ENCODE measurements at places on chromosomes 1 and 21. TPM values are rescaled to one million over a fixed set of nuclear protein-coding genes. Genes with fewer than 3 reads are reported as not detected.
A peak's percentile ranks its signal among the peaks of the same experiment; 100 is the strongest.

S1PR1 gene
- 5.2 TPM for total RNA-seq

DNA sequence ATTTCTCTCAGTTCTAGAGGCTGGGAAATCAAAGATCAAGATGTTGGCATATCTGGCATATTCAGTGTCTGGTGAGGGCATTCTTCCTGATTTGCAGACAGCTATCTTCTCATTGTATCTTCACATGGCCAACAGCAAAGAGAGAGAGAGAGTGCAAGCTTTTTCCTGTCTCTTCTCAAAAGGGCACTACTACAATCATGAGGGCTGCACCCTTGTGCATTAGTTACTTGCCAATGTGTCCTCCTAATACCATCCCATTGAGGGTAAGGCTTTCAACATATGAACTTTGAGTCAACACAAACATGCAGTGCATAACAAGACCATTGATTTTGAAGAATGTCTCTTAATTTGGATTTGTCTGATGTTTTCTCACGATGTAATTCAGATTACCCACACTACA, 78.0 kb downstream of the CCDC30 start:
- no peaks in the 10 kb centered on the region for H3K4me1 ChIP-seq
- DNase-seq = no peak
- no peaks in the 10 kb centered on the region for H3K27me3 ChIP-seq
- H3K27ac ChIP-seq = no peak overlapping the region

DNA sequence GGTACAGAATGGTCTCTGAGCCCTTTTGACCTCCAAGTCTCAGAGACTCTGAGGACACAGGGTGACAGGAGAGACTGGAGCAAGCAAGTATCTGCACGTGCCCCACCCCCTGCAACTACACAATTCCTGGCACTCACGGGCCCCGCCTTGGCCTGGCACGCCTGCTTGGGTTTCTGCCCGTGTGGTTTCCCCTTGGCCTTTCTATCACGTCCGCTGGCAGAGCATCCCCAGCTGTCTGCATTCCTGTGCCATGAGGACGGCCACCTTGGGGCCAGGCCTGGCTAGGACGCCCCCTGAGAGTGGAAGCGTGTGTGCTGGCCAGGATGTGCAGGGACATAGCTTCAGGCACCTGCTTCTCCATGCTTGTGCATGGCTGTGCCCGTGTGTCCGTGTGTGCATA, 14.3 kb upstream of the EDN2 start:
- no peak overlapping the region for H3K27ac ChIP-seq
- no peak overlapping the region for H3K4me3 ChIP-seq

CPTP gene
- total RNA-seq = 12.9 TPM

DNA sequence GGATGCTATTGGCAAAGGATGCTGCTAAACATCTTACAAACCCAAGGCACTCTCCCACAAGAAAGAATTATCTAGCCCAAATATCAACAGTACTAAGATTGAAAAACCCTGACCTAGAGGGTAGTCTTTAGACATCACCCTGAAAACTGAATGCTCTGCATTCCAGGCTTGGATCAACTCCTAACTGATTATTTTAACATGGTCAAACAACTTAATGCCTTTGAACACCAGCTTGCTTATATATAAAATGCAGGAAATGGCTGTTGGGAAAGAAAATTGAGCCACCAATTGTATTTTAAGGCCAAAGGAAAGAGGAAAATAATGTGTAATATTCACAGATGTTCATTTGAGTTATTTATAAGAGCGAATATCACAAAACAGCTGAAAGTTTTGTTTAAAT, 72.2 kb upstream of the C1orf87 start:
- H3K27ac ChIP-seq = no peak overlapping the region
- H3K36me3 ChIP-seq = no peaks in the 10 kb centered on the region
- H3K4me1 ChIP-seq = no peaks in the 10 kb centered on the region
- DNase-seq = no peak
- no peaks in the 10 kb centered on the region for H3K27me3 ChIP-seq

ARHGAP30 gene
- total RNA-seq = not detected

GRCh38 chr1:197659171-197659570, 116.1 kb downstream of the DENND1B start:
- no peak for DNase-seq
- H3K4me3 ChIP-seq = no peak overlapping the region
- no peaks in the 10 kb centered on the region for H3K27me3 ChIP-seq
- no peaks in the 10 kb centered on the region for H3K4me1 ChIP-seq

ETS2 gene
- total RNA-seq = 35.5 TPM

GRCh38 chr1:229942501-229942900, 124.5 kb upstream of the GALNT2 start:
- no peak overlapping the region for H3K27ac ChIP-seq
- DNase-seq = no peak
- no peak overlapping the region for H3K4me3 ChIP-seq
- no peaks in the 10 kb centered on the region for H3K36me3 ChIP-seq

NBPF9 gene
- total RNA-seq = 3.1 TPM

DNA sequence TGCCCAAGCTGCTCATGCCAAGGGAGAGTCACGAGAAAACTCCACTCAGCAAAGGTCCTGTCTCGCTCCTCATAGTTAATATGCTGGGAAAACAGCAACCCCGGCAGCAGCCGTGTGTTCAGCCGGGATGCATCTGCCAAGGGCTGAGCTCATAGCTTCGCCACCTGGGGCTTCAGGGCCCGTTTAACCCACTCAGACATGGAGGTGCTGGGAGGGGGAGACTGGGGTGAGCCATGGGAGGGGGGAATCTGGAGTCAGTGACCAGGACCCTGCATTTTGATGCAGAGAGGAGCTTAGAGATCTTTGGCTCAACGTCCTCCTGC, 283.4 kb downstream of the PTPRU start:
- no peak overlapping the region for H3K27ac ChIP-seq
- no peaks in the 10 kb centered on the region for H3K27me3 ChIP-seq
- no peaks in the 10 kb centered on the region for H3K36me3 ChIP-seq
- no peaks in the 10 kb centered on the region for H3K4me1 ChIP-seq

TAF13 gene
- 72.4 TPM for total RNA-seq

PLA2G2C gene
- total RNA-seq = not detected

GRCh38 chr1:241816008-241816407, 32.0 kb upstream of the EXO1 start:
- no peak overlapping the region for H3K27ac ChIP-seq
- DNase-seq = no peak
- H3K4me1 ChIP-seq = no peaks in the 10 kb centered on the region

DNA sequence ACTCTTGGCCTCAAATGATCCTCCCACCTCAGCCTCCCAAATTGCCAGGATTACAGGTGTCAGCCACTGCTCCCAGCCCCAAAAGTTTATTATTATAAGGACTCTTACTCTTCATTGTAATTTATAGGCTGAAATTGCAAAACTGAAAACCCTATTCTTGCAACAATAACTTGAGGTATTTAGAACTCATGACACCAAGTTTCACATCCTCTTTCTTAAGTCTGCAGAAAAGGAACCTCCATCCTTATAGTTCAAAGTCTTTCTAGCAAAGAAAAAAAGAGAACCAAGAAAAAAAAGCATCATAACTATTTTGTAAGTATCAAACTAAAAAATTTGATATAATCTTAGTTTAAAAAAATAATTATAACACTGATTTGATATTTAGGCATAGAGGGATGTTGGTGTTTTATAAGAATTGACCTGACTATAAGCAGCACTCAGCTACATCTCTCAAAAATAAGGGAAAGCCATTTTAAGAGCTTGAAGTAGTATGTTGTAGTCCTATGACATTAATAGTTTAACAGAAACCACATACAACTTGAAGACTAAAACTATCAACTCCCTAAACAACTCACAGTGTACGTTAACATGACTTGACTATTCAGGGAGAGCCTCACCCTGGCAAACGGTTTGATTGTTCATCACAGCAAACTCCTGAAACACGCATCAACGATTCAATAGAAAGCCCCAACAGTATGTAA, 122.4 kb downstream of the AKT3 start:
- H3K27me3 ChIP-seq = no peaks in the 10 kb centered on the region
- DNase-seq = no peak
- H3K27ac ChIP-seq = no peak overlapping the region

DNA sequence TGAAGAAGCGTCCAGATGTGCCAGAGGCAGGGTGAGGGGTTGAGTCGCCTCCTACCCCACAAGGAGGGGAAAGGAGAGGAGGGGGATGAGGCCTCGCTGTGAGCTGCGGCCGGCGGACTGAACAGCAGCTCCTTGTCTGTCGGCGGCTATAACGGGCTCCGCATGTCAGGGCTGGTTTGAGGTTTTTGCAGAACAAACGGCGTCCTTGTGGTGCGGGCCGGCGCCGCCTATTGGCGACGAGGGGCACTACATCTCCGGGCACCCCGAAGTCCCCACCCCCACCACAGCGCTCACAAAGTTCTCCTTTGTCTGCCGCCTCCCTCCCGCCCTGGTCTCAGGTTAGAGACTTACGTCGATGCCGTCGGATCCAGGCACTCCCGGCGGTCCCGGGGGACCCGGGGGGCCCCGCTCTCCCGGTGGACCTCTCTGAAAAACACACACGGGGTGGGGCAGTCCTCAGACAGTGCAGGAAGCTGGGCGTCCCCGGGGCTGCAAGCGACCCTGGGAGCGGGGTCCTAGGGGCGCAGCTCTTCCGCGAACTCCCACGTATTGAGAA, 1.8 kb downstream of the COL9A2 start:
- peaks cover 76% of the 10 kb centered on the region for H3K27me3 ChIP-seq
- H3K4me3 ChIP-seq = peak overlapping the region; percentile 72
- peaks cover 19% of the 10 kb centered on the region for H3K4me1 ChIP-seq
- no peak overlapping the region for H3K27ac ChIP-seq
- H3K36me3 ChIP-seq = no peaks in the 10 kb centered on the region

- no peak for DNase-seq
- H3K27me3 ChIP-seq = no peaks in the 10 kb centered on the region
- no peak overlapping the region for H3K27ac ChIP-seq
- no peak overlapping the region for H3K4me3 ChIP-seq
- no peaks in the 10 kb centered on the region for H3K4me1 ChIP-seq
- H3K36me3 ChIP-seq = no peaks in the 10 kb centered on the region
Measured at GRCh38 chr1:69029649-69030048, 532.8 kb upstream of the DEPDC1 start.

DNA sequence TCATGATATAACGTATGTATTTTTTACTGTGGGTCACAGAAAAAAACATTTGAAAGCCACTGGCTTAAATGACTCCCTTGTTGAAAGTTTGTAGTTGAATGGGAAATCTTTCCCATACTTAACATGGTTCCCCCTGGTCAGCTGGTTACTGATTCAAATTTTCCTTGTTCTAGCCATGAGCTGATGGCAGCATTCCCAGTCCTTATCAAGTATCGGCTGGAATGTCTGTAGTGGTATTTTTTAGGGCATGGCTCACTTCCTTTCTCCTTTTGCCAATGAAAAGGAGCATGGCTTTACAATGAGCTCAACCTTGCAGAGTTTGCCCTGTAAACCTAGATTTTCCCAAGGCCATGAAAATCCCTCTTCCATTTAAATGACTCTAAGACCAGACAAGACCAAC, 55.7 kb downstream of the GIPC2 start:
- H3K36me3 ChIP-seq = no peaks in the 10 kb centered on the region
- H3K27ac ChIP-seq = no peak overlapping the region
- peak; percentile 29 for DNase-seq

KCNJ6 gene
- total RNA-seq = 0.27 TPM

TAS1R1 gene
- not detected for total RNA-seq

HENMT1 gene
- 7.0 TPM for total RNA-seq

CR2 gene
- 4.4 TPM for total RNA-seq

CRP gene
- not detected for total RNA-seq

DNA sequence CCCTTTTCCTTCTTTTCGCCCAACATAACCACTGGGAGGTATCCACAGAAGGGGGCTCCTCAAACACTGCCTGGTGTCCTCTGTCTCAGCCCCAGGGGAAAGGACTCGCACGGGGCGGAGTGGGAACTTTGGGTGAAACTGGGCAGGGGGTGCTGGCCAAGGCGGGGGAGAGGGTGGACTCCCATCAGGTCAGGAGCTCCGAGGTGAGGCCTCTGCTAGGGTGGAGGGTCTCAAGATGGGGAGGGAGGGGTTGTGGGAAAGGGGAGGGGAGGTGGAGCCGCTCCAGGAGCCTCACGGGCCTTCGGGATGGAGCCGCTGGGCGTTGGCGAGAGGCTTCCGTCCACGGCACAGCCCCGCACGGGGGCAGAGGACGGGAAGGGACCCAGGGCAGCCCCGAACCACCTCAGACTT, 43.2 kb upstream of the POFUT2 start:
- H3K27me3 ChIP-seq = no peaks in the 10 kb centered on the region
- H3K4me3 ChIP-seq = no peak overlapping the region
- no peak for DNase-seq
- H3K36me3 ChIP-seq = no peaks in the 10 kb centered on the region

- no peak overlapping the region for H3K27ac ChIP-seq
- H3K27me3 ChIP-seq = no peaks in the 10 kb centered on the region
- H3K4me1 ChIP-seq = peaks cover 10% of the 10 kb centered on the region
- no peak for DNase-seq
- no peak overlapping the region for H3K4me3 ChIP-seq
- no peaks in the 10 kb centered on the region for H3K36me3 ChIP-seq
Measured at GRCh38 chr1:97739596-97740103, 181.2 kb downstream of the DPYD start.

GRCh38 chr1:89630048-89630447, 2.9 kb upstream of the LRRC8C start:
- DNase-seq = no peak
- H3K36me3 ChIP-seq = no peaks in the 10 kb centered on the region
- peaks cover 18% of the 10 kb centered on the region for H3K4me1 ChIP-seq
- peaks cover 33% of the 10 kb centered on the region for H3K27me3 ChIP-seq
